ENCODE measurements at places on chromosomes 4 and X. TPM values are rescaled to one million over a fixed set of nuclear protein-coding genes. Genes with fewer than 3 reads are reported as not detected.

- DNase-seq, result no peak
Measured at GRCh38 chr4:75001871-75002270, 69.0 kb downstream of the PARM1 start.

The SLITRK4 gene
- total RNA-seq, result 1.5 TPM

- no peak for DNase-seq
Measured at GRCh38 chr4:185550933-185551332, 15.6 kb upstream of the PDLIM3 start.

- DNase-seq, result no peak
Measured at GRCh38 chr4:181364504-181364903, 878.7 kb upstream of the TENM3 start.

GRCh38 chr4:33073811-33074210 is 2353.6 kb downstream of the PCDH7 start:
- no peak for DNase-seq

DNA sequence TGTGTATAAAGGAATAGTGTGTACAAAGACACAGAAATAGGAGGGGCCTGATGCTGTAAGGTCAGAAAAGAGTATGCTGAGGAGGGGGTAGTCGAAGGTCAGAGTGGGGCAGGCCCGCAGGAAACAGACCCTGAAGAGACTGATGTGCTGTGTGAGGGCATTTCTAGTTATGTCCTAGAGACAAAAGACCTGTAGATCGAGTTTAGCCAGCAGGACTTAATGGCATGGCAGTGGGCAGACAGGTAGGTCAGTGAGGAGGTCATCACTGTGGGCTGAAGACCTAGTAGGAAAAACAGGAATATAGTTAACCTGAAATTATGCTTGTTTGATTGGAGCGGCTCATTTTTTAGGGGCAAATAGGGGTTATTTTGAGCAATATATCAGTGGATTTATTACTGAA is 57.1 kb downstream of the KIAA0232 start:
- no peak for DNase-seq

GRCh38 chr4:81378386-81378785 is 93.3 kb downstream of the RASGEF1B start:
- DNase-seq, result no peak

The SMR3A gene
- not detected for total RNA-seq

GRCh38 chr4:79298027-79298426 is 27.8 kb downstream of the NAA11 start:
- no peak for DNase-seq

DNA sequence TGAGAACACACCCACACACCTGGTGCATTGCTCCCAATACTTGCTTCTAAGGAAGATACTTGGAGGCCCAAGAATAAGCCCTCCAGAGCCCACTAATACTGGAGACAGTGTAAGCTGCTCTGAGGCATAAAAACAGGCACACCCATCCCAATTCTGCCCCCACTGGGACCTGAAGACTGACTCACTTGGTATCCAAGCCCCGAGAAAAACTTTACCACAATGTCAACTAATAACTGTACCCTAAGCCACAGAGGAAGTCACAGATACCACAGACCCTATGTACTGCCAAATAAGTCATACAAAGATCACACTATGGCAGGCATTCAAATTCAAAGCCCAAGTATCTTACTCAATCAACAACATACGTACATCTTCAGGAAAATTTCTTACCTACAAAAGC is 398.2 kb upstream of the SPANXN1 start:
- DNase-seq, result no peak

DNA sequence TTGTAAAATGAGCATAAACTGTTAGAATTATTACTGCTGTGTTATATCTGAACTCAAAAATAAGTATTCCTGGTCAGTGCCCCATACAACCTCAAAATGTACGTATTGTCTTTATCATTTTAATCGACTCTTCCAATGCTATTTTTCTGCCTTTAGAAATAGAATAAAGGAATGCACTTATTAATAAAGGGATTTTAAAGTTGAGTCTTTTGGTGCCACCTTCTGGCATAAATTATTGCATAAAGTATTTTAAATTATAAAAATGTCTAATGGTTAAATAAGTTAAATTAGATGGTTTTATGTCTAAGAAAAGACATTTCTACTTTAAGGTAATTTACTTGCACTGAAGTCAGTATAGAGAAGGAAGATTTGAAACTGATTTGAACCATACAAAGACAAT is 424.0 kb upstream of the NDST4 start:
- DNase-seq, result no peak

The ERAS gene
- not detected for total RNA-seq

The ING2 gene
- total RNA-seq, result 16.9 TPM

All from H9 (cell line).